Progenitor cell of endocrine pancreas (in vitro differentiated cells): ENCODE measurements at places on chromosomes 1 and 21. TPM values are rescaled to one million over a fixed set of nuclear protein-coding genes. Genes with fewer than 3 reads are reported as not detected.

DNA sequence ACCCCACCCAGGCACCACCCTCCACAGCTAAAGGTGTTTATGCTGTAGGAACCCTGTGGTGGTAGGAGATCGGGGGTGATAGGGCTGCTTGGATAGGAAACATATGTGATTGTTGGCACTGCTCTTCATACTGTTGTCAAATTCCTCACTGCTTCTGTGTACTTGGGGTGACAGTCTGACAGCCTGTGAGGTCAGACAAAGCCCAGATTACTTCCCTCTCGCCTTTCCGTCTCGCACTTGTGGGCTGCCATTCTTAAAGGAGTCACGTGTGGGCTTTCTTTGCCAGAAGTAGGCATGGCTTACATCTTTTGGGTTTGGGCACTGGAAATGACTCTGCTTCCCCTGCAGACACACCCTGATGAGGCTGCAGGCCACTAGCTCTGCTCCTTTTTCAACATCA lies 363.8 kb downstream of the DISC1 start:
- no peak for DNase-seq

- no peak for DNase-seq
These were observed 122.3 kb downstream of the MACF1 start for GRCh38 chr1:39326836-39327235.

- peak; percentile 37 for DNase-seq
These were observed 27.5 kb downstream of the ATP8B2 start for GRCh38 chr1:154352581-154353459.

- no peak for DNase-seq
These were observed 119.7 kb downstream of the ETS2 start for GRCh38 chr21:38925478-38925877.

GRCh38 chr1:1666526-1666925 lies 7.7 kb upstream of the CDK11B start:
- DNase-seq: no peak

- DNase-seq: no peak
These were observed 13.8 kb upstream of the RGS21 start for GRCh38 chr1:192303029-192303428.

DNA sequence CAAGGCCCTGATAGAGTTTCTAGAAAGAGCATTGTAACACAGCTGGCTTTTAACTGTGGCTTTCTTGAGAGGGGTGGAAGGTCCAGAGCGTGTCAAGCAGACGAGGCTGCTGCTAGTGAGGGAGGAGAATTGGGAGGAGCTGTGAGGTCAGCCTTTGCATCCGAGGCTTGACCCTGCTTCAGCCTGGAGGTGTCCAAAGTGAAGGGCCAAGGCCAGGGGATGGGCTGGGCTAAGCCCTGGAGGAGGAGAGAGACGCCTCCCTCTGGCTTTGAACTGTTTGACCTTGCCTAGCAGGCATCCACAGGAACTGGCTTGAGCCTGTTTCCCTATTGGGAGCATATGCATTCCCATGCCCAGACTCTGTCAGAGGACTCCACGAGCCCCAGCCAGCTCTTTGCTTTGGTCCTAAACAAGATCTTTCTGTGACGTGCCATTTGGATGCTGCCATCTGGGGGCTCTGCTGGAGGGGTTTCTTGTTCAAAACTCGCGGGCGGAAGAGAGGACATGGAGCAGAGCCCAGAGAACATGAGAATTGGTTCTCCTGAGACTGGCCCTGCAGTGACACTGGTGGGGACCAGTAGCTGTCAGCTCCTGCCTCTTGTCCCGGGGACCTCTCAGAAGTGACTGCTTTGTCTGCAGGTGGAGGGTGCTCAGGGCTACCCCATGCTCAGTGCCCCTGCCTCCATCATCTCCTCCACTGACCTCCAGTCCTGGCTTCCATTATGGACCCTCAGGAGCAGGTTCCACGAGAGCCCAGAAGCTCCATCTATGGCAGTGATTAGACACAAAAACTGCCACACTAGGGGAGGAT lies 5.5 kb downstream of the ACTRT2 start:
- DNase-seq: no peak

- no peak for DNase-seq
These were observed 95.1 kb upstream of the BCAR3 start for GRCh38 chr1:93776728-93777127.

DNA sequence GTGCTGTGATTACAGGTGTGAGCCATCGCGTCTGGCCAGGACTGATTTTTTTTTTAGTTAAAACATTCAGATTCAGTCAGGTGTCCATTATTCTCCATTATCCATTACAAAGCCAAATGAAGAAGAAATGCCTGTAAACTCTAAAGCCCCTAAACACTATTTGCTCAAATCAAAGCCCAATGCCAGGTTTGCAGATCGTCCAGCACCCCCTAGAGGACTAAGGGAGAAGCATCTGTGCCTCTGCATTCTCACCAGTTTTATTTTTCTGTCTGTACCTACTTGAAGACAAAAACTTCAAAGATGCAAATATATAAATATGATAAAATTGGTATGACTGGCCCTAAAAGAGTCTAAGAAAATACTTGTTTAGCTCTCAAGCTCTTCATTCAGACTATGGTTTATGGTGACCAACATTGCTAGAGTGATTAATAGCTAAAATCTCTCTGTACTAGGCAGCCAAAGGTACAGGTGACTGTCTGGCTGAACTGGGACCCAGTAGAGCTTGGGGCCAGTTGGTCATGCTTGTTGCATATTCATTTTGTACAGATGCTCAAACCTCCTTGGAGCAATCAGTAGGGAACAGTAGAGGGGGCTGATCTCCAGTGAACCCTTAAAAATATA lies 138.4 kb downstream of the SYT2 start:
- DNase-seq: no peak

GRCh38 chr1:85295006-85295431 lies 18.6 kb upstream of the BCL10 start:
- no peak for DNase-seq

DNA sequence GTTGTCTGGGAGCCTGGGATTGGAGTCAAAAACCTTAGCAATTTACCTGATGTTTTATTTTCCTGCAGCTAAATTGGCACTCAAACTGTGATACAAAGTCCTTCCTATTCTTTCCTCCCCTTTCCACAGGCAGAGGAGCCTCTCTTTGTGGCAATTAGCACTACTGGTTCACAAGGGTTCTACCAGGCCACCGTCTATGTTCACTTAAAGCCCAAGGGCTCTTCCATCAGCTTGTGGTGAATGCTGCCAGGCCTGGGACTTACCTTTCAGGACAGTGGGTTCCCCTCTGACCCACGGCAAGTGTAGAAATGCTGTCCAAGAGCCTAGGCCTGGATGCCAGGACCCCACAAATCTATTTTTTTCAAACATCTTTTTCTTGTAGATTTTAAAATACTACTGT lies 251.9 kb upstream of the B3GALT2 start:
- DNase-seq: no peak

DNA sequence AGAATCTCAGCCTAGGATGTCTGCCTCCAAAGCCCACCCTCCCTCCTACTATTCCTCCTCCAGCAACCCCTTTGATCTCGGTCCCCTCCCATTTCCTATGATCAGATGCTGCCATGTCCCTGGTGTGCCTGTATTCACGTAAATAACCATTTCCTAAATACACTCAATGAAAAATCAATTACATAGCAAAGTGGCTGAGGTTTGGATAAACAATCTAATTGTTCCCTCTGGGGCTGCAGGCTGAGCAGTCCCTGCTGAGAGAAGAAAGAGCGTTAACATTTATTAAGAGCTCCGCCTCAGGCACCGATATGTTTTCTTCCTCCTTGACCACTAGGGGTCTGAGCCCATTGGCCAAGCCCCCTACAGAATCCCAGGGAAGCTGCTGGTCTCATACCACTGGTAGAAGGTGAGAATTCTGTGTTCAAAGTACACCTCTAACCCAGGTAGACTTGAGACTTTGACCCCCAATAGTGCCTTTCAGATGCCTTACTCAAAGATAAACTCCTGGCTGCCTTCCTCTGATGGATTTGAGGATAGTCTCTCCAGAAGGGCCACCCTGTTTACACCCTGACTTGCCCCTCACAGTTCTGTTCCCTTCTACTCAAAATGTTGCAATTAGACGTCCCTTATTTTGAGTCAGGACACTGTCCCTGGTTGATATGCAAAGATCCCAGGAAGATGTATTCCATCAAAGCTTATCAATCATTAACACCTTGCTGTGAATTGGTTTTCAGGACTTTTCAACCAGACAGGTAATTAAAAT lies 33.9 kb upstream of the CAMK1G start:
- no peak for DNase-seq

DNA sequence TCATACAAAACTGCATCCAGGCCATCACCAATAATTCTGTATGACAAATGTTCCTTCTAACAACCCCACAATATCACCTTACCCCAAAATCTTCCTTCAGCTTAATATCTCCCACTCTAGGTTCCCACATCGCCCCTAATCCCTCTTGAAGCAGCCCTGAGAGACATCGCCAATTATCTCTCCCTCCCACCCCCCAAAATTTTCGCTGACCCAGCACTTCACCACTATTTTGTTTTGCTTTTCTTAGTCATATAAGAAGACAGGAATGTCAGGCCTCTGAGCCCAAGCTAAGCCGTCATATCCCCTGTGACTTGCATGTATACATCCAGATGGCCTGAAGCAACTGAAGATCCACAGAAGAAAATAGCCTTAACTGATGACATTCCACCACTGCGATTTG lies 126.3 kb downstream of the ADGRL4 start:
- DNase-seq: no peak

DNA sequence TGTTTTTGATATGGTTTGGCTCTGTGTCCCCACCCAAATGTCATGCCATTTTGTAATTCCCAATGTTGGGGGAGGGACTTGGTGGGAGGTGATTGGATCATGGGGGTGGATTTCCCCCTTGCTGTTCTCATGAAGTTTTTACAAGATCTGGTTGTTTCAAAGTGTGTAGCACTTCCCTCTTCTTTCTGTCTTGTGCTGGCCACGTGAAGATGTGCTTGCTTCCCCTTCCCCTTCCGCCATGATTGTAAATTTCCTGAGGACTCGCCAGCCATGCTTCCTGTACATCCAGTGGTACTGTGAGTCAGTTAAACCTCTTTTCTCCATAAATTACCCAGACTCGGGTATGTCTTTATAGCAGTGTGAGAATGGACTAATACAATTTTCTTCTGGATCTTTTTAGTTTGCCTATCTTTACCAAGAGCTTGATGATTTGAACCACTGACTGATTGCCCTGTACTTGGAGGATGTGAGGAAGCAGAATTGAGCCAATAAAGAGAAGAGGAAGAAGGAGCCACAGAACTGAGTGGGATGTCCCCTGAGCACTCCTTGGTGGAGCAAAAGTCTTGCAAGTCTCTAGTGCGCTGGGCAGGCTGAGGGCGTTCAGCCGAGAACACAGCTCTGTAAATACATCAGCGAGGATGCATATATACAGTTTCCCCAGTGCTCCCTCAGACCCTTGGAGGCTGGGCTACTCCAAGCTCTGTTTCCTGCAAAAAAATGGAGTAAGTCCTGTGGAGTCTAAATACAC lies 102.6 kb downstream of the CYYR1 start:
- DNase-seq: no peak

DNA sequence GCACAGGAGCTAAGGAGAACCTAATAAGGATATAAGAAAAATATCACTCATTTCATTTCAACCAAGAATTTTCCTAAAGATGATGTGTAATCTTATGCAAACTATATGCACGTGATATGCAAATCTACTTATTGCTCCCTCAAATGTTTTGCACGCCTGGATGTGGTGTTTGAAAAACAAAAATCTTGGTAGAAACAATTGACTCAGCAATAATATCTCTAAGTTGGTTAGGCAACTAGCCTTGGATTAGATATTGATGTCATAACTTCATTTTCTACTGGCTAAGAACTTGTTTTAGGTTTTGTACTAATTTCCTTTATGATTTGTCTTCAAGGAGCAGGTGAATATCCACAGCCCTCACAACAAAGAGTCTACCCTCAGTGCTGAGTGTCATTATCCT lies 164.6 kb downstream of the TM2D1 start:
- DNase-seq: no peak

- DNase-seq: no peak
These were observed 53.5 kb upstream of the PRELP start for GRCh38 chr1:203422116-203422515.

DNA sequence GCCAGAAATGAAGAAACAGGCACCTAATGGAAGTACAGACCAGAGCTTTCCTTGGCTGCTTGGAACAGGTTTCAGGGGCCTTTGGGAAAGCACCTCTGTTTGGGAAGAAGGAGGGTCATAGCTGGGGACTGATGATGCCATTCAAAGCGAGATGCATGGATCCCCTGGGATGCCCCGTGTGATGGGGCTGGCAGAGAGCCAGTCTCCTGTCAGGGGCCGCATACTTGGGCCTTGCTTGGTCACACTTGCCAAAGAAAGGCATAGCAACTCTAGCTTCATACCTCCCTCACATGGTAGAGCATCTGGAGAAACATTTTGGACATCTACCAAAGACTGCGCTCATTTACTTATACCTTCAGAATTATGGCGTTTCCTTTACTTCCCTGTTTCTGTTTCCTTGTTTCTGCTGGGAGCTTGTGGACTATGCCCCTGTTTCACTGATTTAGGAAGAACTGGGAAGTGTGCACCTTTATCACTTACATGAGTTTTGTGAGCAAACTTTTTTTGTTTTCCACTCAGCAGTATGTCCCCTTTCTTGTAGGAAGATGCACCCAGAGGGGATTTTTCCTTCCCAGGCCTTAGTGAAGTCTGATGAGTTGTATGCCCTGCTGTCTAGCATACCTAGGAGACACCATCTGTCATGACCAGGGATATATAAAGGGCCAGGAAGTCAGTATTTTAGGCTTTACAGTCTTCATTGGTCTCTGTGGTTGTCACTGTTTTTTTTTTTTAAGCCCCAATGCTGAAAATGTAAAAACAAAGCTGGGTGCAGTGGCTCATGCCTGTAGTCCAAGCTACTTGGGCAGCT lies 19.8 kb upstream of the ST3GAL3 start:
- DNase-seq: no peak

DNA sequence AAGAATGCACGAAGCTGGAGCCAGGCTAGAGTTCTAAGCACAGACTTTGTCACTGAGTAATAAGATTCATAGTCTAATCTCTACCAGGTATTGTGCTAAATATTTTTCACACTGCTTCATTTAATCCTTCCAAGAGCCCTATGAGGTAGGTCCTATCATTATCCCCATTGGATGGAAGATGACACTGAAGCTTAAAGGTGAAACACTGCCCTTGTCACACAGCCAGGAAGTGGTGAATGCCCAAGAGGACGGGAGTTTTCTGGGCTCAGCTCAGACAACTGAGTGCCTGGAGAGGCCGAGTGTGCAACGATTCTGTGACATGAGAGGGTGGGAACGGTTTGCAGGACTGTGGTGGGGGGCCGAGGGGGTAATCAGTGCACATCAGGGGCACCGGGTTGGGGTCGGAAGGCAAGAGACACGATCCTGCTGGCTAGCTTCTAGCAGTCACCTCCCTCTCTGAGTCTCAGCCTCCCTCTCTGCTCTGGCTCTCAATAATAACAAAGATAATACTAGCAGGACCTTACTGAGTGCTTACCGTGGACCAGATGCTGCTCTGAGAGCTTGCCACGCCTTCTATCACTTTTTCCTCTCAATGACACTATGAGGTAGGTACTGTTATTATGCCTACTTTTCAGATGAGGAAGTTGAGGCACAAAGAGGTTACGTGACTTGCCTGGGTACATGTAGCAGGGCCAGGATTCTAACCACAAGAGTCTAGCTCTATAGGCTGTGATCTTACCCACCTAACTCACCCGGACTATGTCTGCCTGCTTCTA lies 12.4 kb downstream of the KCNQ4 start:
- DNase-seq: no peak

Gene RHD
- total RNA-seq: not detected in 2 replicates

Gene AK2
- total RNA-seq: 115 and 116 TPM in 2 replicates

Gene PROX1
- total RNA-seq: 63.2 and 73.9 TPM in 2 replicates

Gene CFAP141
- not detected in 2 replicates for total RNA-seq

Gene JMJD4
- total RNA-seq: 20.7 and 26.4 TPM in 2 replicates

Gene RIMS3
- total RNA-seq: 7.0 and 7.2 TPM in 2 replicates

Gene CDK18
- 23.9 and 24.5 TPM in 2 replicates for total RNA-seq
